ENCODE measurements at places on chromosomes 7 and 10.

- DNase-seq = no peak
These were observed 13.6 kb downstream of the NKX1-2 start for GRCh38 chr10:124436191-124436638.

DNA sequence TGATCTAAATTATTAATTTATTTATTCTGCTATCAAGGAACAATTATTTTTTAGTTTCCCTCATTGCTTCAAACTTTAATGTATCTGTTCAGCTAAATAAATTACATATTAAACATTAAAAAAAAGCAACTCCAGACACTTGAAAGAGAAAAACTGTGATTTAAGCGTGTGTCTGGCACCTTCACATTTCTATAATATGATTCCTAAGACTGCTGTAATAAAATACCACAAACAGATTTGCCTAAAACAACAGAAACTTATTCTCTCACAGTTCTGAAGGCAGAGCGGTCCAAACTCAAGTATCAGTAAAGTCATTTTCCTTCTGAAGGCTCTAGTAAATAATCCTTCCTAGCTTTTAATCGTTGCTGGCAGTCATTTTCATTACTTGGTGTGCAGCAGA lies 580.4 kb upstream of the KCND2 start:
- no peak for DNase-seq

GRCh38 chr10:75508814-75509306 lies 77.4 kb downstream of the LRMDA start:
- DNase-seq = no peak

GRCh38 chr10:70164163-70164562 lies 6.2 kb downstream of the SAR1A start:
- no peak for DNase-seq

- no peak for DNase-seq
These were observed 404.2 kb downstream of the SDK1 start for GRCh38 chr7:3705258-3705657.

- peak; percentile 73 for DNase-seq
These were observed 109.3 kb downstream of the TCF7L2 start for GRCh38 chr10:113059371-113059780.

DNA sequence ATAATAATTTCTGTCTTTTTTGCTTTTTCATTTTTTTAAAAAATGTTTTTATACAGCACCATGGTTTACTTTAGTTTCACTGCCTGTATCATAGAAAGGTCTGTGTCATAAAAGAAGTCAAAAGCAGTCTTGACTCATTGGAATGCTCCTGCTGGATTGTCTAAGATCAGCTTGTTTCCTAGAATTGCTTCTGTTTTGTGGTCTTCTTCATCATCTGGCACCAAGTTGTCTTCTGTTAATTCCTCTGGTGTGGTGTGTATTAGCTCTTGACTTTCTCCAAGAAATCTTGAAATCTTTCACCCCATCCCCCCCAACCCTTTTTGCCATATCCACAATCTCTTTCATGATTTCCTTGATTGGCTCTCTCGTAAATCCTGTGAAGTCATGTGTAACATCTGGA lies 250.3 kb upstream of the CXCL12 start:
- no peak for DNase-seq

- no peak for DNase-seq
These were observed 162.7 kb upstream of the KMT2E start for GRCh38 chr7:104851268-104851667.

GRCh38 chr10:126570621-126571602 lies 99.6 kb downstream of the C10orf90 start:
- DNase-seq = peak; percentile 72

- no peak for DNase-seq
These were observed 20.5 kb downstream of the TRIL start for GRCh38 chr7:28937619-28938018.

- no peak for DNase-seq
These were observed 1088.5 kb upstream of the GHITM start for GRCh38 chr10:83050815-83051214.

- DNase-seq = peak; percentile 40
These were observed 568.8 kb upstream of the PCDH15 start for GRCh38 chr10:55369670-55370420.

GRCh38 chr7:76998285-76998589 lies 33.9 kb downstream of the SPDYE17 start:
- DNase-seq = no peak

DNA sequence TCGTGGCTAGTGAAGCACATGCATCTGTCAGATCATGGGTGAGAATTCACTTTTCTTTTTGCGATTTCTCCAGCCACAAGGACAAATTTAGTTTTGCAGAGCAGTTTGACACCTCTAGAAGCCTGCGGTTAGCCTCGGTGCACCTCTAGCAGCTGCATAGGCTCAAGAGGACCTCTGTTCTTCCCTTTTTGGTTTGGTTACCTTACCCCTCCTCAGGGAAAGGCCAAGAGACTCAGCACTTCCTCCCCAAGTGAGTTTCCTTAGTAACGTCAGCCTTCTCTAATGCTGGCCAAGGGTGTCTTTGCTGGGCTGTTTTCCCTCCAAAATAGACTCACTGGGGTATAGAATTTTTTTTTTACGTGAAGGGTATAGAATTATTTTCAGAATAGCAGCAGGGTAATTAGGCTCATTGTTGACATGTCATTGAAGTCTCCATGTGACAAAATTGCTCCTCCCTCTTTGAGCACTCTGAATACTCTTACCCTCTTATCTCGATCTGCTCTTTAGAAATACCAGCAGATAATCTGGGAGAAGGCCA lies 97.8 kb downstream of the AUTS2 start:
- DNase-seq = no peak

DNA sequence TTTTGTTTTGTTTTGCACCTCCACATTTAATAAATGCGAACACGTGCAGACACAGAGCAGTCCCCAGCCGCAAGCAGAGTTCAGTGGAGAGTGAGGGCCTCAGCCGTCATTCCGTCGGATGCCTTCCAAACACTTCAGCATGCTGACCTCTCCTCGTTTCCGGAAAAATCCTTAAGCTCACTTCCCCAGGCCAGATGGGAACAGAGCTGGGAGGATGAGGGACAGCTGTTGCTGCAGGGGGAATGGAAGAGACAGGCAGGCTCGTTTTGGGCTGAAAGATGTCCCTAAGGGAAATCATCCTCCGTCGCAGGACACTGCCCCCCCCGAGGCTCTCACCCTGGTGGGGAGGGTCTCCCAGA lies 17.2 kb upstream of the FGFR2 start:
- no peak for DNase-seq

- peak; percentile 67 for DNase-seq
These were observed 337.5 kb upstream of the KCND2 start for GRCh38 chr7:119935418-119936025.

DNA sequence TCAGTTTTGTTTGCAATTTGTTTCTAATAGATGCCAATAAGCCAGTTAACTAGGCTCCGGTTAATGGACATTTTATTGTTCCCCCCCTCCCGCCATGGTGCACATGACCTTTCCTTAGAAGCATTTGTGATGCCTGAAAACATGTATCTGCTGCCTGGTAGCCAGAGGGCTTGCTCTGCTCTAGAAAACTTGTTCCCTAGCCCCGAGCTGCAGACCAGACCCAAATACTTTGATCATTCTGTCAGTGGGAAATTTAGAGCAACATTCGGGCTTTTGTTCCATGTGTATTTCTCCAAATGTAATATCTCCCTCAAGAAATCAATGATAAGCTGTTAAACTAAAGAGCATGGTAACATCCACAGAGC lies 104.7 kb downstream of the EVX1 start:
- DNase-seq = no peak

GRCh38 chr10:14179251-14179650 lies 151.5 kb downstream of the FRMD4A start:
- no peak for DNase-seq

- DNase-seq = no peak
These were observed 36.2 kb downstream of the TBATA start for GRCh38 chr10:70748801-70749573.

GRCh38 chr10:117830205-117830604 lies 216.5 kb downstream of the RAB11FIP2 start:
- no peak for DNase-seq

DNA sequence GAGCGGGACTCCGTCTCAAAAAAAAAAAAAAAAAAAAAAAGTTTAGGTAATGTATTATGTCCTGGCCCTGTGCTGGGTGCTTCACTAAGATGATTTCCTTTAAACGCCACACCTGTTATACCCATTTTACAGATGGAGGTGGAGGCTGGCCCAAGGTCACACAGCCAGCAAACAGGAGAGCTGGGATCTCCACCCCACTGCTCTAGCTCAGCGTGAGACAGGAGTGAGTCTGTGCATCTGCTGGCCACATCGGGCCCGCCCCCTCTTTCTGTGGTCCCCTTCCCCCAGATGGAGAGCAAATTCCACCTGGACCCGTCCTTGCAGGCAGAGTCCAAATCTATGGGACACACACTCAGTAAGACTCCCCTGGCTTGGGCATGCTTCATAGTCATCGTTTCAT lies 51.0 kb downstream of the LHPP start:
- no peak for DNase-seq

DNA sequence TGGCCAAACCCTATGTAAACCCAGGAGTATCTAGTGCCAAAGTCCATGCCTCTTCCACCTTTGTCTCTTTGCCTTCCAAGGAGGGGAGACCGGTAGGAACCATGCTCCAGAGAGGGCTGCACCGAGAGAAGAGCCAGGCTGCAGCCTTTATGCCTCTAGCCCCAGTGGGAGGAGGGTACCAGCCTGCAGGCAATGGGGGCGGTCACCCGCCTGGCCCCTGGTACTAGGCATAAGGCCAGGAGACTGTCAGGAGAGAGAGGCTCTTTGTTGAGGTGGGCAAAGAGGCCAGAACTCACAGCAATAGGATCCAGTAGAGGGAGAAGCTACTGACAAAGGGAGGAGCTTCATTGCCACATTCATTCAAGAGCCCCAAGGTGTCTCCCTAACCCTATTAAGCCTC lies 146.6 kb upstream of the PDE1C start:
- DNase-seq = no peak

DNA sequence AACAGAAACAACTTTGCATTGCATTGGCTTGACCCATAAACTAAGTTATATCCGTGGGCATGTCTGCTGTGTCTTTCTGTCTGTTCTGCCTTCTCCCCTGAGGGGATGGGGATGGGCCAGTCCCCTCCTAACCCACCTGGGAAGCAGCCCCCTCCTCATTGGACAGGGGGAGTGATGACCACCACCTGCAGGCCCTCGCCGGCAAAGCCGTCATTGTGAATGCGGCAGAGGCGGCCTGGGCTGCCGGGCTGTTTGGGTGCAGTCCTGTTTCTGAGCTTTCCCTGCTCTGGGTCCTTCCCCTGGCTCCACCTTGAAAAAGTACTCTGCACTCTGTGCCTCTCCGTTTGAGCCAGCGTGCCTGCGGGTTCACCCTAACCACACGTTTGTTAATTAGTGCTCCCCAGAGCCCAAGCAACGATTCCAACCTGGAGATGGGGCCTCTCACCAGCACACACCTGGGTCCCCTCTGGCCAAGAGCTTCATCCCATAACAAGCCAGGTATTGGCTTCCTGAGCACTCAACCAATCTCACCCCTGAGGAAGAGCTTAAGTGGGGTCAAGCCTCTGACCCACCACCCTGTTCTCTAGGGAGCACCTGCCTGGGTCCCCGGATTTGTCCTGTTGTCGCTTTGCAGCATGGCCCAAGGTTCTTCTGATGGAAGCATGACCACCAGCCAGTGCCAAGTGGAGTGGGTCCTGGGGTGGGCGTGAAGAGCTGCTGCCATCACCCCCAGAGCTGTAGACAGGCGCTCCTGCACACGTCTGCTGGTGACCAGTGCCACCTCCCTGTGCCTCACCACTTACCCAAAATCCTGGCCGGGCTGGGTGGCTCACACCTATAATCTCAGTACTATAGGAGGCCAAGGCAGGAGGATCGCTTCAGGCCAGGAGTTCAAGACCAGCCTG lies 39.4 kb upstream of the ZMIZ2 start:
- DNase-seq = no peak

DNA sequence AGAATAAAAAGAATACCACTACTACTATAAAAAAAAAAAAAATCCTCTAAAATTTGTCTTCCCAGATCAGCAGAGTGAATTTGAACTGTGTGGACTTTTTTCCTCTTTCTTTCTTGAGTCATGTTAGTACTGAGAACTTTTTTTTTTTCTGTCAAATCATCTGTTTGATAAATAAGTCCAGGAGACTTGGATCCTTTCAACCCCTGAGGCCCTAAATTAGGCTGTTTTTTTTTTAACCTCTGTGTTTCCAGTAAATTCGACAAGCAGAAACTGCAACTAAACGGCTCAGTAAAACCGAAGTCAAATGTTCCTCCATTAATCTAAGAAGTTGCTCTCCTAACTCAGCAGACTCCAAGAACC lies 2.7 kb downstream of the MAP3K8 start:
- no peak for DNase-seq

DNA sequence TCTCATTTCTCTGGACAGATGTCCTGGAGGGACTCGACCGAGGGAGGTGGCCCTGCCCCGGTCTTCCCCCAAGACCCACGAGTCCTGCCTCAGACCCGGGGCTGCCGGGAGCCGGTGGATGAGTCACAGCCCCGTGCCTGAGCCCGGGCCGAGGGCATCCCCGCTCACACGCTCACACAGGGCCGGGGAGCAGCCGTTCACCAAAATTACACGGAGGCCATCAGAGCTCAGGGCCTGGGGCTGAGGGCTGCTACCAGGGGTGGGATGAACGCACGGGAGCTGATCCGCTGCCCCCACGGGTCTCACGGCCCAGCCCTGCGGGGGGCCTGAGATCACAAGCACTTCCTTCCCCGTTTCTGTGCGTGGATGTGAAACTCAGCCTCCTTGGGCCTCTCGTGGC lies 17.5 kb downstream of the FAM20C start:
- no peak for DNase-seq

GRCh38 chr10:48708144-48708543 lies 23.5 kb downstream of the WDFY4 start:
- DNase-seq = peak; percentile 23

- no peak for DNase-seq
These were observed 34.1 kb downstream of the GET4 start for GRCh38 chr7:910441-910861.

- DNase-seq = peak; percentile 36
These were observed 128.2 kb upstream of the CHST15 start for GRCh38 chr10:124221356-124222317.

DNA sequence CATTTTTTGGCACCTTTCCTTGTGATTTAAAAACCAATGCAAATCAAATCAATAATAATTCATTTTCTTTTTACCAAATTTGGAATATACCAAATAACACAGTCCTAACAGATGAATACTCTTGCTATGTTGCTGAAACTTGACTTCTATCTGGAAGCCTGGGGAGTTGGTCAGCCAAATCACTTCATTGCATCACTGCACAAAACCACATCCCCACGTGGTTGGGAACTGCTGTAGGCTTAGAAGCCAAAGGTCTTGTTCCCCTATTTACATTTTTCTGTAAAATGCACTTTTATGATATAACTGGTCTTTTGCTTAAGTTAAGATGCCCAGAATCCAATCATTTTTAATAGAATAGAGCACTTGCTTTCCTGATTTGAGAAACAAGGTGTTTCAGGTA lies 15.2 kb downstream of the GPR85 start:
- DNase-seq = peak; percentile 33

GRCh38 chr7:137771273-137771672 lies 75.5 kb downstream of the DGKI start:
- no peak for DNase-seq

GRCh38 chr7:86778271-86778670 lies 134.6 kb downstream of the GRM3 start:
- DNase-seq = no peak
